ENCODE measurements at places on chromosomes 3 and 15.

GRCh38 chr3:98026425-98027084 is 8.6 kb downstream of the GABRR3 start:
- DNase-seq: no peak

- DNase-seq: no peak
Observed at GRCh38 chr15:96521386-96521785, 190.9 kb downstream of the NR2F2 start.

GRCh38 chr3:137205394-137206045 is 247.7 kb downstream of the IL20RB start:
- no peak for DNase-seq

DNA sequence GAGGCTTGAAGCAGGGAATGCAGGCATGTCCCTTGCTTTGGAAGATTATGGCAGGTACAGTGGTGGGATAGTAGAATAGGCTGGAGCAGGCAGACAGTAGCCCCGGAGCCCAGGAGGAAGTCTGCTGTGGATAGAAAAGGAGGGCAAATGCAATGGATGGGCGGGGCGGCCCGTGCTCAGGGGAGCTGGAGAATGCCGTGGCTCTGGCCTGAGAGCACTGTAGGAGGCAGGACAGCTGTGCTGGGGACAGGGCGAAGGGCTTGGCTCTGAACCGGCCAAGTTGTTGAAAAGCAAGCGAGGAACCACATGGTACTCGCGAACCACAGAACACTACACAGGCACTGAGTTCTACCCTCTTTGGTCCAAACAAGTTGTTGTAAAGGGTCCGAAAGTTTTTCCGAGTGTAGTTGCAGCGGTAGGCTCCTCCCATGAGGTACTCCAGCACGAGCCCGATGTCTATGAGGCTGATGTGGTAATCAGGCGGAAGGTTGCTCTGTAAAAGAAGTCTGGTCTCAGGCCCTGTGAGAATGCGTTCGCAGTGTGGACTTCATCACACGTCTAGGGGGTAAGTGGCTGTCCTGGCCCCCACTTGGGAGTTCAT is 54.7 kb downstream of the TRPM1 start:
- no peak for DNase-seq

DNA sequence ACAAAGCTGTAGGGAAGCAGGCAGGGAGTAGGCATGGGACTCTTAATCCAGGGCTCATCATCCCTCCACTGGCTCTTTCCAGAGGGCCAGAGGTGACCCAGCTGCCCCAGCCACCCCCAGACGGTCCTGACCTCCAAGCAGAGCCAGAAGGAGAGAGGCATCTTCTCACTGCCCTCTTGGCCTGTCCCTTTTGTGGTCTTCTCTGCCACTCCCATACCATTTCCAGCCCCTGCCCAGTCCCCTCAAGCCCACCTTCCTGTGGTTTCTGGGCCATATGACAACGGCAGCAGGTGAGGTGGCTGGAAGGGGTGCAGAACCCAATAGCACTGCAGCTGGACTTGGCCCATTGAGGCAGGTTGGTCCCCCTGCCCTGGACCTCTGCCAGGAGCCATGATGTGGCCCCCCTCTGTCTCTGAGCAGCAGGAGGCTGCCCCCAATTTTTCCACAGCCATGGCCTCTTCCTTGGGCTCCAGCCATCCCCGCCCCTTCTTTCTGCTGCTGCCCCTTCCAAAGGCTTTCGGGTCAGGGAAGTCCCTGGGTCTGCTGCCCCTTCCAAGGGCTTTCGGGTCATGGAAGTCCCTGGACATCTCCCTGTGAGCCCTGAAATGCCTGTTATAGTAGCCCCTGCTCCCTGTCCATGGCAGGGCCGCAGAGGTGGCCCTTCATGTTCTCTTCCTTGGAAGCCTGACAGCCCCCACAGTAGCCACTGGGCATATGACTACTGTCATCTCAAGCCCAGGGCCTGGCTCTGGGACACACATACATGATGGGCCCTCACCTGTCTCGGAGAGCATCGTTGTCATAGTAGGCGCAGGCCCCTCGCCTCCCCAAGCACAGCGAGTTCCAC is 39.5 kb upstream of the RAB6B start:
- DNase-seq: no peak

DNA sequence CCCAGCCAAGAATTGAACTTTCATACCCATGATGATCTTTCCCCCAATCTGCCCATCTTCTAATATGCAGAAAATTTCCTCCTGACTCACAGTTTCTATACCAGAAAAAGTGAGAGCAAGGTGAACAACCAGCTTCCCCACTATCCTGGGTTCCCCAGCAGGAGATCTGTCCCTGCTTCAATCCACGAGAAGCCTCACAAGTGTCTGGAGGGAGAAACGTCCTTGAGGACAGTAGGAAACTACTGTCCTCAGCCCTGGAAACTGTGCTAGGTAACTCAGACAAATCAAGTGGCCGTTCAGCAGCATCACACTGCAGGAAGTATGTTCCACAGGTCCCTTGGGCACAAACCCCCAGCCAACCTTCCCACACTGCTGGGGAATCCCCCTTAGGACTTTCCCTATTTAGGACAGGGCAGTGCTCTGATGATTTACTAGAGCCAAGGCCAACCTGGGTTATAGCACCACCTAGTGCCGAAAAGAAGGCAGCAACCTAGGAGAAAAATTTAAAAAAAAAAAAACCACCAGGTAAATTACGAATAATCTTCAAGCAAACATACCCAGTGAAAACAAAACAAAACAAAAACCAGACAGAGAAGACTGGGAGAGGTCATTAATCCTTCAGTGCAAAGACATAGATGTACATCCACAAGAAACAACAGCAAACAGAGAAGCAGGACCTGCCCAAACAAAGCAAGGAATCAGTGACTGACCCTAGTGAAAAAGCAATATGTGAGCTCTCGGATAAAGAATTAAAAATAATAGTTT is 36.0 kb downstream of the MORC1 start:
- no peak for DNase-seq

DNA sequence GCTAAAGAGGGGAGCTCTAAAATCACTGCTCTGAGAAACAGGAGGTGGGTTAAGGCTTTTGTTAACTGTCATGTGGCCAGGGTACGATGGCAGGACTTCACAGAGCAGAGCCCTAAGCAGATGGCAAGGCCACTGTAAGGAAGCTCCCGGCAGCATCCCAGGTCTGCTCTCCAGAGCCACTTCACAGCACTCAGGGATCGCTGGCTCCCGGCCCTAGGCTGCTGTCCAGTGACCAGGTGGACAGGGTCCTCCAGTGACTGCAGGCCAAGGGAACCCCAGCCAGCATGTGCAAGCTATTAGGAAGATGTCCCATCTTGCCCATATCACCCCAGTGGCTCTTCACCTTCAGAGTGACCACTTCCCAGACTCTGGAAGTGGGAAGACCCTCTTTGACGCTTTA is 10.4 kb downstream of the TMEM41A start:
- DNase-seq: no peak

DNA sequence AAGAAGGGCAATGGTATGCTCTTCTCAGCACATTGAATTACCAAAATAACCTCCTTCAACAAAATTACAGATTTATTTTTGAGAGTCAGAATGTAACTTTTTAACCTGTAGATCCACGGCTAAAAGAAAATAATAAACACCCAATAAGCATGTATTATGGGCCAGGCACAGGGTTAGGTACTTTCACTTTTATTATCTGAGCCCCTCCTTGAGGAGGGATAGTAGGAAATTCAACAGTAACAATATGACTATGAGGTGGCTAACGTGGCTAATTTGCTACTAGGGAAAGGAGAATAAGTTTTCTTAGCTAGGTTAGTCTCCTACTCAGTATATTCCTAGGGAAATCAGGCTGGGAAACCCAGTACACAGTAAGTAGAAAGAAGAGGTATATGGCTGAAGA is 306.9 kb downstream of the GAP43 start:
- no peak for DNase-seq

DNA sequence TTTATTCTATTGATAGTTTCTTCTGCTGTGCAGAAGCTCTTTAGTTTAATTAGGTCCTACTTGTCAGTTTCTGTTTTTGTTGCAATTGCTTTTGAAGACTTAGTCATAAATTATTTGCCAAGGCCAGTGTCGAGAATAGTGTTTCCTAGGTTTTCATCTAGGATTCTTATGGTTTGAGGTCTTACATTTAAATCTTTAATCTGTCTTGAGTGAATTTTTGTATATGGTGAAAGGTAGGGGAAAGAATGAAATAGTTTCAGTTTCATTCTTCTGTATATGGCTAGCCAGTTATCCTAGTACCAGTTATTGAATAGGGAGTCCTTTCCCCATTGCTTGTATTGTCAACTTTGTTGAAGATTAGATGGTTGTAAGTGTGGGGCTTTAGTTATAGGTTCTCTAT is 10.6 kb upstream of the GCSAM start:
- no peak for DNase-seq

- no peak for DNase-seq
Observed at GRCh38 chr15:40534371-40534770, 30.5 kb downstream of the CCDC32 start.

- no peak for DNase-seq
Observed at GRCh38 chr3:113630956-113631542, 65.4 kb downstream of the USF3 start.

- no peak for DNase-seq
Observed at GRCh38 chr3:150069154-150069527, 98.4 kb upstream of the PFN2 start.

- no peak for DNase-seq
Observed at GRCh38 chr3:43093006-43093405, 12.9 kb downstream of the POMGNT2 start.

DNA sequence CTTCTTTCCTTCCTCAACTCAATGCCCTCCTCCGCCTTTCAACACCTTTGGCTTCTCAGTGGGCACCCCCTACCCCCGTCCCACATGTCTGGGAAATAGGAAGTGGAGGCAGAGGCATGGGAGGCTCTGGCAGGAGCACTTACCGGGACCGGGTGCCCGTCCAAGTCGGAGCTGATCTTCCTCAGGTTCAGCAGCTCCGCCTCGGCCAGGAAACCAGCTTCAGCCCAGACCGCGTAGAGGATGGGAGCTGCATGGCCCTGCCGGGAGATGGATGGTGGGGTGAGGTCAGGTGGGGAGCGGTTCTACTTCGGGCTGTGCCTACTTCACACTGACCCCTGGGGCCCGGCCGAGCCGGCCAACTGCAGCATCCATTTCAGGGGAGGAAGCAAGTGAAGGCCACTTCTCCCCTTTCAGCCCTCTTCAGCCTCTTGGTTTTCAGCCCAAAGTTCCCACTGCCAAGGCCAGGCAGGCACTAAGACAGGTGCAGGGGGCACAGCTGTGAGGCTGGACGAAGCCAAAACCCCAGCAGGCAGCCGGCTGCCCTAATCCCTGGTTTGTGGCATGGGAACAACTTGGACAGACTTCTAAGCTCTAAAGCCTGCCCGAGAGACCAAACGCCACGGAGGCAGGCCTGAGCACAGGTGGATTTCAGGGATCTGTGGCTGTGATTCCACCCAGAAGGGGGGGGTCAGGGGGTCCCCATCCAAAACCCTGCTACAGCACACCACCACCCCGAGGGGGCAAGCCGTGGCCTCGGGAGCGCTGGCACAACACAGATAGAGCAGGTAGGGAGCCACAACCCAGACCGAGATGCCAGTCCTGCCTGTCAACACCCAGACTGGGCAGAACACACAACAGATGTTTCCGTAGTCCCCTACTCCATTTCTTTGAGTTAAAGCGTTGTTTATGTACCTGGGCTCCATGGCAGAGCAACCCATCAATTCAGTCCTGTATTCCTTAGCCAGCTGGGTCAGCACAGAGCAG is 14.5 kb downstream of the TKT start:
- DNase-seq: no peak

DNA sequence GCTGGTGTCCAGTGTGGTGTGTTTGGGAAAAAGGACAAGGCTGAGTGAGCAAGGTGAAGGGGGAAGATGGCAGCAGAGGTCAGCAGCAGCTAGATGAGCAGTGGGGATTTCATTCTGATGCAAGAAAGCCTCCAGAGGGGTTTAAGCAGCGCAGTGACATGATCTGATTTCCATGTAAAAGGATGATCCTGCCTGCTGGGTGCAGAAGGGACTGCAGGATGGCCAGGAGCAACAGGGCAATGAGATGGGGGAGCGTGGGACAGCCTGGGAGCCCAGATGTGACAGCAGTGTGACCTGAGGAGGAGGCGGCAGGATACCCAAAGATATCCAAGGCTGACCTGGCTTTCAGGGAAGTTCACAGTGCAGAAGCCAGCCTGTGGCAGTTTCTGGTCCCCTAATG is 6.1 kb downstream of the WNT7A start:
- no peak for DNase-seq

GRCh38 chr3:31184261-31185061 is 290.0 kb upstream of the GADL1 start:
- no peak for DNase-seq

DNA sequence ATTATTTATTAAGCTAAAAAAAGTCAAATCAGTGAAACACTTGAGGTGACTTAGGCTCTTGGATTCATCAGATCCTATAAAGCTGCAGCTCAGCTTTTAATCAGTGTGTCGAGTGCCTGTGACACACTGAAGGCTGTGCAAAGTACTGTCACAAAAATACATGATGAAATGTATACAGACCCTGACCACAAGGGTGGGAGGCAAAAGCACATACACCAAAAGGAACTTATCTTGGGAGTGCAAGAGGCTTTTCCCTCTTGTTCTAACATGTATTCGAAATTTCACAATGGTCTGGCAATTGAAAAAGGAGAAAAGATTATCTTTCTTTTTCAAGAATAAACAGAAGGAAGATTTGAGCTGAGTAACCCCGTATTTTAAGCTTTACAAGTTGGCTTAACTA is 35.9 kb downstream of the VGLL4 start:
- no peak for DNase-seq

GRCh38 chr15:40238532-40239403 is at the start of gene PAK6:
Gene PAK6 (plus strand): TSS chr15:40239063. CDS start chr15:40264786, 25,723 bp downstream.
- DNase-seq: no peak

DNA sequence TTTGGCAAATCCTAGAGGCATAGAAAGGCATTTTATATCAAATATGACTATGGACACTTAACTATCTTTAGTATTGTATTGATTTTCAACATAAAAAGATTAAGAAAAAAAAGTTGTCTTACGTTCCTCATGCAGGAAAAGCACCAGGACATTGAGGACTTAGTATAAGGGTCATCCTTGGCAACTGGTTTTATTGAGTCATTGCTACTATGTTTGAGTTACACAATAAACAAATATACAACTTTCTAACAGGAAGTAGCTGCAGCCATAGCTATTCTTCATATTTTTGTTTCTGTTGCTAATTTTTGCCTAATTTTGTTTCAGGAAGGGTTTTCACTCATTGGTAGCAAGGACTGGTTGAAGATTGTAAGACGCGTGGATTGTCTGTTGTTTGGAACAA is 93.0 kb downstream of the NPTN start:
- DNase-seq: no peak

DNA sequence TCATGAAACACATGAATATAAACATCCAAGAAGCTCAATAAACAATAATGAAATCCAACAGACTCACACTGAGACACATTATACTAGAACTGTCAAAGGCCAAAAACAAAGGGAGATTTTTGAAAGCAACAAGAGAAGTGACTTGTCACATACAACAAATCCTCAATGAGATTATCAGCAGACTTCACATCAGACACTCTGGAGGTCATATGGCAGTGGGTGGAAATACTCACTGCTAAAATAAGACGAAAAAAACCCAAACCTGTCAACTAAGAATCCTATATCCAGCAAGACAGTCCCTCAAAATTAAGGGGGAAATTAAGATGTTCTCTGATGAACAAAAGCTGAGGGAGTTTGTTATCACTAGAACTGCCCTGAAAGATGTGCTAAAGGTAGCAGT is 125.4 kb upstream of the MELTF start:
- DNase-seq: no peak
